ENCODE measurements at places on chromosomes 13 and 19.
A peak's percentile ranks its signal among the peaks of the same experiment; 100 is the strongest.

GRCh38 chr13:76012091-76012721, 376.1 kb downstream of the LMO7 start:
- DNase-seq: no peak

DNA sequence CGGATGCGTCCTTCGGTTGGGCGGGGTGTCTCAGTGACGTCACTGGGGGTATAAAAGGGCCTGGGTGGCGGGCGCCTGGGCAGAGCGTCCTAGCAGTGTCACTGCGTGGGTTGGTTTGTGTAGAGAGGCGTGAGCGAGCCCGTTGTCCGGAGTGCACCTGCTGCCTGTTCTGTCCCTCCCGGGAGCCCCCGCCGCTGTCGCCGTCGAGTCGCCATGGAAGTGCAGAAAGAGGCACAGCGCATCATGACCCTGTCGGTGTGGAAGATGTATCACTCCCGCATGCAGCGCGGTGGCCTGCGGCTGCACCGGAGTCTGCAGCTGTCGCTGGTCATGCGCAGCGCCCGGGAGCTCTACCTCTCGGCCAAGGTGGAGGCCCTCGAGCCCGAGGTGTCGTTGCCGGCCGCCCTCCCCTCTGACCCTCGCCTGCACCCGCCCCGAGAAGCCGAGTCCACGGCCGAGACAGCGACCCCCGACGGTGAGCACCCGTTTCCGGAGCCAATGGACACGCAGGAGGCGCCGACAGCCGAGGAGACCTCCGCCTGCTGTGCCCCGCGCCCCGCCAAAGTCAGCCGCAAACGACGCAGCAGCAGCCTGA, 2.9 kb downstream of the IER2 start:
- DNase-seq: peak; percentile 88

DNA sequence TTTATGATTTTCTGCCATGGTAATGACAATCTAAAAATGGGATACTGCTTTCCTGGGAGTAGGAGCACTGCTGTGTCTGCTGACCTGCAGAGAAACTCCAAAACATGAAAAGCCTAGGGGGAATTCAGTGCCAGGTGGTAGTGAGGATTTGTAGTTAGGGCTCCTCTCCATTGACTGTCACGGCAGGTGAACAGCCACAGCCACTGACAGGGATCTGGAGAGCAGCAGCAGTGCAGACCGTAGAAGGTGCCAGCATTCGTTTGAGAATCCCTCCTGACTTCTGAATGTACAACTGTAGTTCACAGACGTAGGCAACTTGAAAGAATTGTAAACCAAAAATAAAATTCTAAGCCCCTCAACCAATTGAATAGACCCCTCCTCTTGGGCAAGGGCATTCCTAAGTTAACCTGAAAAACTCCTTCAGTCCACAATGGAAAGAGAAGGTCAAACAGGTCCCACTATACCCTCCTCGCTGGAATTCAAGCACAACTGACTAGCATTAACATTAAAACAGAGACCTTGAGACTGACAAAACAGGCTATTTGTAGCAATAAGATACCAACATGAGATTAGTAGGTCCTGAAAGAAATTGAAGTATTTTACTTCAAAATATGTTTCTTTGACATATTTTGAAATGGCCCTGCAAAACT, 1328.8 kb downstream of the OLFM4 start:
- DNase-seq: no peak

DNA sequence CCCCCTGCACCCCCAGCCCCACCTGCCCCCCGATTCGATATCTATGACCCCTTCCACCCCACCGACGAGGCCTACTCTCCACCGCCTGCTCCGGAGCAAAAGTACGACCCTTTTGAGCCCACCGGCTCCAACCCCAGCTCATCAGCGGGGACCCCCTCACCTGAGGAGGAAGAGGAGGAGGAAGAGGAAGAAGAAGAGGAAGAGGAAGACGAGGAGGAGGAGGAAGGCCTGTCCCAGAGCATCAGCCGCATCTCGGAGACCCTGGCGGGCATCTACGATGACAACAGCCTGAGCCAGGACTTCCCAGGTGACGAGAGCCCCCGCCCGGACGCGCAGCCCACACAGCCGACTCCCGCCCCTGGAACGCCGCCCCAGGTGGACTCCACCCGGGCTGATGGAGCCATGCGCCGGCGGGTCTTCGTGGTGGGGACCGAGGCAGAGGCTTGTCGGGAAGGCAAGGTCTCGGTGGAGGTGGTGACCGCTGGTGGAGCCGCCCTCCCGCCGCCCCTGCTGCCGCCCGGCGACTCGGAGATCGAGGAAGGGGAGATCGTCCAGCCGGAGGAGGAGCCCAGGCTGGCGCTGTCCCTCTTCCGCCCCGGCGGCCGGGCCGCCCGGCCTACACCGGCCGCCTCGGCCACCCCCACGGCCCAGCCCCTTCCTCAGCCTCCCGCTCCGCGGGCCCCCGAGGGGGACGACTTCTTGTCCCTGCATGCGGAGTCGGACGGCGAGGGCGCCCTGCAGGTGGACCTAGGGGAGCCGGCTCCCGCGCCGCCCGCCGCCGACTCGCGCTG, 9.2 kb downstream of the SCAF1 start:
- DNase-seq: no peak
